ENCODE measurements at places on chromosomes 2 and 18.

DNA sequence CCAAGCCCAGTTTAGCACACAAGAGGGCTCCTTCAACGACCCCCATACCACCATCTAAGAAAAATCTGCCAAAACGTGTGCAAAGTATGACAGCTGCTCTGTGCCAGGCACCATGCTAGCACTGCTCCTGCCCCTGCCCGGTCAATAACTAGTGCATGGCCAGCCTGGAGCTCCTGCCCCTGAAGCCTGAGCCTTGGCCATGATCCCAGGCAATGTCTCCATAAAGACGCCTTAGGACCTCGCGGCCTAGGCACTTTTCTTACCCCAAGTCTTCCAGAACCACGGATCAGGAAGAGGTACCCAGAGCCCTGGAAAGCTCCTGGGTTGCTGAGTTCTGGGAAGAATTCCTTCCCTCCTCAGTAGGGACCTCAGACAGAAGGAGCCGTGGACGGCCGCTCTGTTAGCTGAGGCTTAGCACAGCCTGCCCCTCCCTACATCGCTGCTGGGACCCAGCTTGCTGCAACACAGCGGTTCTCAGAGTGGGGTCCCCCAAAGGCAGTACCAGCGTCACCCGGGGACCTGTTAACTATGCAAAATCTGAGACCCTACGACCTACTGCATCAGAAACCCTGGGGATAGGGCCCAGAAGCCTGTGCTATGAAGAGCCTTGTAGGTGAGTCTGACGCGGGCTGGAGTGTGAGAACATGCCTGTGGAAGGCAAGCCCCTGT lies 117.8 kb upstream of the TWIST2 start:
- no peak for DNase-seq

DNA sequence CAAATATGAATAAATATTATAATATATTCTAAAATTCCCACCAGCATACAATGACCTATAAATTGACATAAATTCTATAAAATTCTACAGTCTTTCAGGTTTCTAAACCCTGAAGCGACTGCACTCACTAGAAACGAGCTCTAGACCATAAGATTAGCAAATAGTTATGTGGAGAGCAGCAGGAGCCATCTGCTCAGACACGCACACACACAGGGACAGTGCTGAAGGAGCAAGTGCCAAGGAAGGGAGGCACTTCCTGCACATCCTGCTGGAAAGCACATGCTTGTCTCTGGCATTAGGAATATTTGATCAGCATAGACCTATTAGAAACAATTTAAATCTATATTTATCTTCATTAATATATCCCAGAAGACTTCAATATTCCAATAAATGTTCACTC lies 713.9 kb upstream of the CDH2 start:
- no peak for DNase-seq

DNA sequence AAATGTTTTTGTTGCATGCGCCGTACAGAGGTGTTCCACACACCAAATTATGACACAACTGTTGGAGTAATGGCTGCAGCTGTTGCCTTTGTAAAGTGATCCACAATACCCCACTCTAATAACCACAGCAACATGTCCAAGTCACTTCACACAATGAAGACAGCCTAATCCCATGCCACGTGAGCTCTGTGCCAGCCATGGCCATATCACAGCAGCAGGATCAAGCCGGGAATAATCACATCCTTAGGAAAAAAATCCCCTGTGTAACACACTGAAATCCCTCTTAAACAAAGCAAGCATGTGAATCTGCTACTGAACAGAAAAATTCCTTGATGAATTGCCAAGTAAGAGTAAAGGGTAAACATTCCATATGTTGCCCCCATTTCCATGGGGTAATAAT lies 179.5 kb upstream of the PARD3B start:
- no peak for DNase-seq

- peak; percentile 24 for DNase-seq
These were observed 3.2 kb downstream of the ID2 start for GRCh38 chr2:8684878-8685696.

- DNase-seq, result no peak
These were observed 74.6 kb downstream of the COX7A2L start for GRCh38 chr2:42286268-42286946.

GRCh38 chr2:183919167-183919566 lies 679.2 kb upstream of the ZNF804A start:
- no peak for DNase-seq

DNA sequence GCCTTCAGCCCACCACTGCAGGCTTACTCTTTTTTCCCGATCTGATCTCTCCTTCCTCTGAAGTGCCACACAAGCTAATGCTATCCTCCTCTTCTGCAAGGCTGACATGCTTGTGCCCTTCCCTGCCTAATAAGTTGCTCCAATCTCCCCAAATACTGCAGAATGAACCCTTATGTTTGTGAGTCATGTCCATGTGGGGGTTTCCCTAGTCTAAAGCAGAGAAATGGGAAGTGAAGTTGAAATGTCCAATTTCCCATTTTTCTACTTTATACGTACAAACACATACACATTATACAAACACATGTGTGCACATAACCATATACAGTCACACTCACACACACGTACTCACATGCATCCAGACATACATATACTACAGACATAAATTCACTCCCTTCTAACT lies 288.1 kb upstream of the CELF4 start:
- no peak for DNase-seq

GRCh38 chr18:74758995-74759394 lies 161.3 kb downstream of the ZNF407 start:
- no peak for DNase-seq

GRCh38 chr2:96407041-96407918 lies 71.7 kb downstream of the NCAPH start:
- DNase-seq, result peak; percentile 77

DNA sequence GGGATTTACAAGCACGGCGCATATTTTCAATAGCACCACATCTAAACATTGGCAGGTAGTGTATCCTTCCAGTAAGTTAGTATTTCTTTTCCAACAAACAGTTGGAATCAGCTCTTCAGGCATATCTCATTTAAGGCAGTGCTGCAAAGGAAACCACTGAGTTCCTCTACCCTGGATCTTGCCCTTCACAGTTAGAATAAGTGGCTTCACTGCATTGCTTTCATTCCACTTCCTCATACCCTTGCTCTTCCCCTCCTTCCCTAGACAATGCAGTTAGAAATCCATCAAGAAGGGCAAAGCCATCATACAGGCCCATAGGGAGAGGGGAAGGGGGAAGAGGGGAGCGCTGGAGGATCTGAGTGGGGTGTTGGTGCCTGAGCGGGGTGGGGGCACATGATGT lies 173.7 kb downstream of the FBXO15 start:
- DNase-seq, result no peak

GRCh38 chr2:242065426-242065825 lies 195.9 kb downstream of the RTP5 start:
- no peak for DNase-seq

DNA sequence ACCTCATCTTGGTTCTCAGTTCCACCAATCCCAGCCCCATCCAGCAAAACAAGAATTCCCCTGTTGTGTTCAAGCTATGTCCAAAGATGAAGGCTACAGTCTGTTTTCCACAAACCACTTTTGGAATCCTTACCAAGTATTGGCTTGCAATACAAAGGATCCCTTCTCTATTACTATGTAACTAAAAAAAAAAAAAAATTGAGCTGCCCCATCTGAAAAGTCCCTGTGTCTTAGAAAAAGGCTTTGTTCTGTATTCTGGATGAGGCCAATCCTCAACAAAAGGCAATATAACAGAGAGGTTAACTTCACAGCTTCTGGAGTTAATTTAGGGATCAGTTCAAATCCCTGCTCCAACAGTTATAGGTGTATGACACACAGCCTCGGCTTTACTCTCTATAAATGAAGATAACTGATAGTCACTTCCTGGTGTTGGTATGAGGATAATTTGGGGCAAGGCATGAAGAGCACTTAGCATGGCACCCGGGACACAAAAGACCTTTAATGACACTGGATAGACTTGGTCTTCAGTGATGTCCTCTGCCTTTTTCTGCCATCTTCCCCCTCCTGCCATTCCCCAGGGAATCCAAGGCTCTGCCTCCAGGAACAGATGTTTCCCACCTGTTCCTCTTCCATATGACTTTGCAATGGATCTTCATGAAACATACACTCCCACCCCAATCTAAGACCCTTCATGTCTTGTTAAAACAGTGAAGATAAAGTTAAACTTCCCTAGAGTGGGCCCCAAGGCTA lies 61.2 kb upstream of the ATL2 start:
- no peak for DNase-seq

DNA sequence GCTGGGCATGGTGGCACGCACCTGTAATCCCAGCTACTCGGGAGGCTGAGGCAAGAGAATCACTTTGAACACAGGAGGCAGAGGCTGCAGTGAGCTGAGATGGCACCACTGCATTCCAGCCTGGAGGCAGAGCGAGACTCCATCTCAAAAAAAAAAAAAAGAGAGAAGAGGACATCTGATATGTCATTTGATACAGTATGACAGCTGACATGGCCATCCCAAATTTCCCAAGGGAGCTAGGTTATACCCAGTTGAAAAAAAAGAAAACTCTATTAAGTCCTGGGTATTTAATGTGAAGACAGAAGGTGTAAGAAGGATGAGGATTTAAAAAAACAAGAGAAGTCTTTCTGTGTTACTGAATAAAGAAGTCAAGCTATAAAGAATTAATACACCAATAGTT lies 23.3 kb downstream of the CLASP1 start:
- DNase-seq, result no peak

GRCh38 chr2:158905784-158906183 lies 62.7 kb upstream of the TANC1 start:
- no peak for DNase-seq

DNA sequence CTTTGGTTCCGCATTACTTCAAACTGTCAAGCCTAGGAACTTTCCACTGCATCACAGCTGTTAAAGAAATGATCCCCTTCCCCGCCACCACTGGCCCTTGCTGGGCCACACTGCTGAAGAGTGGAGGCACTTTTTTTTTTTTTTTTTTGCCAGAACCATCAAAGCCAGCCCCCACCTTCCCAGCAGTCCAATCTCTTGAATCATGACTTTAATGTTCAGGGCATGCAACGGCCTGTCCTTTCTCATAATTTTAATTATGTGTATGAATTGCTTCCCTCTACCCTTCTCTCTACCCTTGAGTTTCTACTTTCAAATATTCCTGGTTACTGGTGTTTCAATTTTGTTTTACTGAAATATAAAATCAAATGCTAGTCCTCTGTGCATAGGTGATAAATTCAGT lies 102.1 kb upstream of the LMAN1 start:
- no peak for DNase-seq

- no peak for DNase-seq
These were observed 321.9 kb downstream of the RAD51AP2 start for GRCh38 chr2:17196380-17196779.

- no peak for DNase-seq
These were observed 3.8 kb downstream of the EVX2 start for GRCh38 chr2:176079831-176080539.

GRCh38 chr2:11691076-11691660 lies 21.2 kb upstream of the NTSR2 start:
- no peak for DNase-seq
